AG08395 (cell line): ENCODE measurements at places on chromosomes 11 and 22.
A peak's percentile ranks its signal among the peaks of the same experiment; 100 is the strongest.

- DNase-seq = no peak
These were observed 34.8 kb upstream of the SHISAL1 start for GRCh38 chr22:44347549-44347948.

DNA sequence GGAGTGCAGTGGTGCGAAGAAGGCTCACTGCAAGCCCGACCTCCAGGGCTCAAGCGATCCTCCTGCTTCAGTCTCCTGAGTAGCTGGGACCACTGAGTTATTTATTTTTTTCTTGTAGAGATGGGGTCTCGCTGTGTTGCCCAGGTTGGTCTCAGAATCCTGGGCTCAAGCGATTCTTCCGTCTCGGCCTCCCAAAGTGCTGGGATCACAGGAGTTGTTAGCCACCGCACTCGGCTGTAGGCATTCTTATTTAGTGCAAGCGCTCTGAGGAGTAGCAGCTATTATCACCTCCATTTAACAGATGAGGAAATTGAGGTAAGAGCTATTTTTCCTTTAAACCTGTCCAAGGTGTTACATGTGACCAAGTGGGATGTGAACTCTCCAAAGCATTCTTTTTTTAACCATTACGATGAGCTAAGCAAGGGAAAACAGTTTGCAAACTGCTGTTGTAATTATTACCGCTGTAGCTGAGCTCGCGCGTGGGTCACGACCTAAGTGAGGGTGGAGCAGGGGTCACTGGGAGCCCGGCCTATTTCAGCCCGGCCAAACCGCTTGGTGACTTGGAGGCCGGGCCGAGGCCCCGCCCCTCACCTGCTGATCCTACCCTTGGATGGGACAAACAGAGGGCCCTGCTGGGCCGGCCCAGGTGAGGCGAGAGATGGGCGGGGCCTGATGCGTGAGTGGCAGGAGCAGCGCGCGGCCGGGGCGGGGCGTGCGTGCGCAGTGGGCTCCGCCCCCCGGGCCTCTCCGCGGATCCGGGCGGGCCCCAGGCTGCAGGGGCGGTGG is 449 bp upstream of the KREMEN1 start:
- peak; percentile 95 for DNase-seq

DNA sequence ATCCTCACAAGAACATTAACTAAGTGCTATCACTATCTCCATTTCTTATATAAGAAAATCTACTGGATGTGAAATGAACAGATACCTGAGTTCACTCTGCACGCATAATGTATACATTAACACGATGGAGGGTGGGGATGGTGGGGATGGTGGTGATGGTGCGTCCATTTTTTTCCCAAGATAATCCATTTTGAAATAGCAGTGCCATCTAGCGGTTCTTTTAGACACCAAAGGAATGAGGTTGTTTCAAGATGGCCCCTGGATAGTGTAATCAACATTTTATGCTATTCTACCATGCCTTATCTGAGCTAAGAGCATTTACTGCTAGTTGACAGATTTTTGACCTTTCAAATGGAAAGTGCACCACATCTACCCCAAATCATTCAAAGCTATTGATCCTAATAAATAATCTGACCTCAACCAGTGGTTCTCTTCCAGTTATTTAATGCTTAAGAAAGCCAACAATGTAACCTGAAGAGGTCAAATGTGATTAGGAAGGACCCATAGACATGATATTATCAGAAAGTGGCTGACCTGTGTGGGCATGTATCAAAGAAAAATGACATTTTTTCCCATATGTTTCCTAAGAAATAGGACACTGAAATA is 714.7 kb upstream of the TENM4 start:
- peak; percentile 43 for DNase-seq

GRCh38 chr11:47768101-47768612 is 1.0 kb upstream of the FNBP4 start:
- DNase-seq = peak; percentile 73

GRCh38 chr22:35540595-35541253 is at the start of gene RASD2:
RASD2 (plus strand) TSS chr22:35540831; CDS start chr22:35546810, 5,979 bp downstream.
- DNase-seq = no peak

- no peak for DNase-seq
These were observed 31.2 kb downstream of the POU2AF3 start for GRCh38 chr11:111329306-111330204.

- no peak for DNase-seq
These were observed 14.1 kb downstream of the CXCR5 start for GRCh38 chr11:118897721-118898310.

GRCh38 chr11:105229761-105230160 is 90.2 kb upstream of the CARD18 start:
- DNase-seq = no peak

GRCh38 chr22:23400286-23400981 is 179.7 kb downstream of the IGLL1 start:
- no peak for DNase-seq

GRCh38 chr11:64545619-64546018 is 45.4 kb upstream of the SLC22A12 start:
- DNase-seq = peak; percentile 81

- no peak for DNase-seq
These were observed 33.6 kb upstream of the PARVG start for GRCh38 chr22:44147008-44147645.

- no peak for DNase-seq
These were observed 1.1 kb downstream of the NLRP6 start for GRCh38 chr11:279040-279965.

DNA sequence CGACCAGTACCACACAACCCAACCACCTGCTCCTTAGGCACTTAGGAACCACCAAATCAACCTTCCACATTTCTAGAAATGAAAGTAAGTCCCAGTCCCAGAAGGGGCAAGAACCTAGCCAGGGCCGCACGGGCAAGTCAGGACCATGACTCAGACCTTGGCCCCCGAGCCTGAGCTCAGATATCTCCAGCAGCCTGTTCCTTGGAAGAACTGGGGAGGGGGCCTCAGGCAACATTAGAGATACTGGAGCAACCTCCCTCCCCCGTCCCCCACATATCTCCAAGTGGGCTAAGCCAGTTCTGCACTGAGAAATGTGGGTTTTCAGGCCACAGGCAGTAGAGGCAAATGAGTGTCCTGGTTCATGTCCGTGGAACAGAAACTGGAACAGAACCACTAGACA is 7.7 kb downstream of the ARAP1 start:
- no peak for DNase-seq

- DNase-seq = no peak
These were observed 9.5 kb upstream of the FTH1 start for GRCh38 chr11:61976813-61977475.

DNA sequence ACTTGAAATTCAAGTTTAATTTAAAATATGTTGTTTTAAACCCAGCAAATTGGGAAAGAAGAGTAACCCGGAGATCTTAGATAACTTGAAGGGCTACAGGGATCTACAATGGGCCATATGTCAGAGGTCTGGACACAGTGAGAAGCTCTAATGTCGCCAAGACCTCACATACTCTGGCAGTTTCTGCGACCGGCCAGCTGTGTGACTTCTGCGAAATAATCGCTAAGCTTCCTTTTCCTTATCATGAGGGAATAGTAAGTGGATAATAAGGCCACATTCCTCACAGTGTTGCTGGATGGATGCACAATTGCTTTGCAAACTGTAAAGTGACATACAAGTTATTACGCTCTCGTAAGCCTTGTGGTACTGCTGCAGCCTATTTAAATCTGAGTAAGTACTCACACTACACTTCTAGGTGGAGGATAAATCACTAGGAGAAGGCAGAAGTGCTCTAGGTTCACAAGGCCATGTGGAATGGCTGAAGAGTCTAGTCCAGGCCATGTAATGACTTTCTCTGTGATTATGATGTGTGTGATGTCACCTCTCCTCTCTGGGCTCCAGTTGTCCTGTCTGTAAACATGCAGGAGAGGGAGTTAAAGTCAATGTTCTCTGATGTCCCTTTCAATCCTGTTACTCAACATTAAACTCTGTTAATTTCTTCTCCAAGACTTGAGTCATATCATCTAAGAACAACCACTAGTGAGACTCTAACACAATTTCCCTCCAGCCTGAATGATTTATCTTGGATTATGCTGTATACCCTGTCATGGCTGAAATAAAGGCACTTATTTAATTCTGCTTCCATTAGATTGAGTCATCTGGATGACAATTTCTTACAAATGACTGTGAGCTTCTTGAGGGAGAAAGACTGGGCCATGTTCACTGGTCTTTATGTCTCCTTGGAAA is 192.6 kb upstream of the NARS2 start:
- DNase-seq = no peak

- no peak for DNase-seq
These were observed 73.3 kb downstream of the FAM76B start for GRCh38 chr11:95716266-95716665.

DNA sequence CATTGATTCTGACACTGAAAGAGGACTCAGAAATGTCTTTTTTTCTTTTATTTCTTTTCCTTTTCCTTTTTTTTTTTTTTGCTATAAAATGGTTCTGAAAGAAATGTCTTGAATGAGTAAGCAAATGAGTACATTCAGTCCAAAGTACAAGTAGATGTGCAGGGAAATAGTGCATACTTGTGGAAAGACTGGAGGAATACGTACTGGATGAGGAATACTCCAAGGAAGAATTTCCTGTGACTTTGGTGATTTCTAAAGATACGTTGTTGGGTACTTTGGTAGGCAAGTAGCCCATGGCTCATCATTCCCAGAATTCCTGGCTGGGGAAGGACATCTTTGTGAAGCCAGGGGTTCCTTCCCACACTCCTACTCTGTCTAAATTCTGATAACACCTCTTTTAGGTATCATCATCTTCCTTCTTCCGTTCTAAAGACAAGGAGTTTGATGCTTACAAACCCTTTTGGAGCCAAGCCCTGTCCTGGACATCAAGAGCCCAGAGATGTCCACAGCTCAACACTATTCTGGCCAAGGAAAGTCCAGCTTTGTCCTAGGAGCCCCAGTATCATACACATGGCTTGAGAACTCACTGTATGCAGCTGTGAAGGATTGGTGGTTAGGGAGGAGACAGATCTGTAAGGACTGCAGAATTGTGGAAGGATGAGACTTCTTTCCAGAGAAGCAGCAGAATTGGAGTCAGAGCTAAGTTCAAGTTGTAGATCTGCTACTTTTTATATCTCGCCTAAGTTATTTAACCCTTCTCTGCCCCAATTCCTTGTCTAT is 4.8 kb upstream of the NUP98 start:
- DNase-seq = no peak

- peak; percentile 58 for DNase-seq
These were observed 1.2 kb downstream of the DPAGT1 start for GRCh38 chr11:119100246-119100970.

- peak; percentile 94 for DNase-seq
These were observed 2.9 kb downstream of the ALDH3B1 start for GRCh38 chr11:68012843-68013610.

DNA sequence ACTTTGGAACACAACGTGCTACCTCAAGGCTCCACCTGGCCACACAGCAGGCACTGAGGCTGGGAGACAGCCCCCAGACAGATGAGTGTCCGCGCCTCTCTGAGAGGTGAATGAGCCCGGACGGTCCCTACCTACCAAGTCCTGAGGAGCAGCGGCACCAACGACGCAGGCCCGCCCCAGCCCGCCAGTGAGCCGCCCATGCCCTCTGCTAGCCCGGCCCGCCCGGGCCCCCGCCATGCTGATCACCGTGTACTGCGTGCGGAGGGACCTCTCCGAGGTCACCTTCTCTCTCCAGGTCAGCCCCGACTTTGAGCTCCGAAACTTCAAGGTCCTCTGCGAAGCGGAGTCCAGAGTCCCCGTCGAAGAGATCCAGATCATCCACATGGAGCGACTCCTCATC is at the start of gene DDI1:
Gene DDI1 (plus strand): TSS at position 53 of the 400 bp plus-strand sequence. CDS start 183 bp downstream, at position 236.
- DNase-seq = no peak

DNA sequence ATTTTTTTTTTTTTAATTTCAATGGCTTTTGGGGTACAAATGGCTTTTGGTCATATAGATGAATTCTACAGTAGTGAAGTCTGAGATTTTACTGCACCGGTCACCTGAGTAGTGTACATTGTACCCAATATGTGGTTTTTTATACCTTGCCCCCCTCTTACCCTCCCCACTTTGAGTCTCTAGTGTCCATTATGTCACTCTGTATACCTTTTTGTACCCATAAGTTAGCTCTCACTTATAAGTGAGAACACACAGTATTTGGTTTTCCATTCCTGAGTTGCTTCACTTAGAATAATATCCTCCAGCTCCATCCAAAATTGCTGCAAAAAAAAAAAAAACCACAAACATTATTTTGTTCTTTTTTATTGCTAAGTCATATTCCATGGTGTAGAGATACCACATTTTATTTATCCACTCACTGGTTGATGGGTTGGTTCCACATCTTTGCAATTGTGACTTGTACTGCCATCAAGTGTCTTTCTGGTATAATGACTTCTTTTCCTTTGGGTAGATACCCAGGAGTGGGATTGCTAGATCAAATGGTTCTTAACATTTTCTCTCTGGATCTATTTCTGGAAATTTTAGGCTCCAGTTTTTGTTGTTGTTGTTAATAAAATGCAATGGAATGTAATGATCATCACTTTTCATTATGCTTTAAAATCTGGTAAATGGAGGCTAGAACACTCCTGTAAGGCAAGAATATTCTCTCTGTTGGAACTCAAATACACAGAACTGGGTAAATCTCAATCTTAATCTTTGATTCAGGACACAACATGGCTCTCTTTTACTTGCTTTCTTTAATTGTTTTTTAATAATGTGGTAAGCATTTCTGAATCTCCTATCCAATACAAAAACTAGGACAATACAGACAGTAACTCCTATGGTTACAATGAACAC is 10.3 kb downstream of the NEAT1 start:
- DNase-seq = no peak

DNA sequence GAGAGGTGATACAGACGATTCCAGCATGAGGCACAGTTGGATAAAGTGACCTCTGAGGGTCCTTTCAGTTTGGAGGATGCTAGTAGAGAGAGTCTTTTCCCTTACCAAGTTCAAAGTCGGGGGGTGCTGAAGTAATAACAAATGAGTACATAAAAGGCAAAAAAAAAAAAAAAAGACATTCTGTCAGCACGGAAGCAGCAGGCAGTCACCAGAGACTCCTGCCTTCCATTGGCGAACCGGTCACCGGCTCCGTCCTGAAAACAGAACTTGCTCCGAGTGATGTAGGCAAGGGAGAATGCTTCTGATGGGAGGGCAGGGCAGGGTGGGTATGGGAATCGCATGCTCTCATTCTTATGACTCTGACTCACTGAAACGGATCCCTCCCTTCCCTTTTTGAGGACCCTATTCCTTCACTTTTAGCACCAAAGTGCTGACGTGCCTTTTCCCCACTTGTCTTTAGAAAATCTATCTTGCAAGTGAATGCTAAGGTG is 65.9 kb downstream of the PRR5L start:
- DNase-seq = peak; percentile 79

GRCh38 chr22:29396126-29396525 is 7.8 kb upstream of the AP1B1 start:
- DNase-seq = no peak

DNA sequence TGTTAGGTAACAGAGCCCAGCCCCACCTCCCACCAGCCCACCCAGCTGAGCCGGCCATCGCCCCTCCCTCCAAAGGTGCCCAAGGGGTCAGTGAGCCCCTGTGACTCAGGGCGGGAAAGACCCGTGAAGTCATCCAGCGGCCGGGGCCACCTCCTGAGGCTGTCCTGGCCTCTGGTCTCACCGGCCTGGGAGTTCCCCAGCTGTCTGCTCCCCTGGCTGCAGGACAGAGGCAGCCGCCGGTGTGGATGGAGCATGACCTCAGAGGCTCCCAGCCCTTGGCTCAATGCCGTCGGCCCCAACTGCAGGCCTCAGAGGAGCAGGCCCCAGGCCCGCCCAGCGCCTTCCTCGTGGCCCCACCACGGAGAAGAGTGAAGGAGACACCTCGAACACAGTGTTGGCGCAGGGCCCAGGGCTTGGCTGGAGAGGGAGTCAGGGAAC is 28.7 kb downstream of the RPL3 start:
- DNase-seq = no peak

- DNase-seq = peak; percentile 52
These were observed 13.4 kb downstream of the APLNR start for GRCh38 chr11:57223601-57224000.
